ENCODE measurements at places on chromosomes 12 and 14.
A peak's percentile ranks its signal among the peaks of the same experiment; 100 is the strongest.

DNA sequence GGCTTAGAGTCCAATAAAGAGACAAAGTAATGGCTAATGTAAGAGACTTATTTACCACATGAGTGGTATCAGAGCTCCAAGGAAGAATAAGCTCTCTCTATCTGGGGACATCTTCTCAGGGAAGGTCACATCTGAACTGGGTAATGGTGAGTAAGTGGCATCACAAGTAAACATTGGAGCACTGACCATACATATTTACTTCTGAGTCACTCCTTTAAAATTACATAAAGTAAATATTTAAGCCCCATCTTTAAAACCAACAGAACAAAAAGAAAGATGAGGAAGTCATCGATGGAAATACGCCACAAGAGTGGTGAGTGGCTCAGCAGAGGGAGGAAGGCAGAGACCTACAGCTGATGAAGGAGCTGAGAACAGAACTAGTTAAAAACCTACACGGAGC is 159.9 kb downstream of the DUSP6 start:
- DNase-seq = no peak

- no peak for DNase-seq
Observed at GRCh38 chr12:104059963-104060362, 4.4 kb upstream of the HCFC2 start.

DNA sequence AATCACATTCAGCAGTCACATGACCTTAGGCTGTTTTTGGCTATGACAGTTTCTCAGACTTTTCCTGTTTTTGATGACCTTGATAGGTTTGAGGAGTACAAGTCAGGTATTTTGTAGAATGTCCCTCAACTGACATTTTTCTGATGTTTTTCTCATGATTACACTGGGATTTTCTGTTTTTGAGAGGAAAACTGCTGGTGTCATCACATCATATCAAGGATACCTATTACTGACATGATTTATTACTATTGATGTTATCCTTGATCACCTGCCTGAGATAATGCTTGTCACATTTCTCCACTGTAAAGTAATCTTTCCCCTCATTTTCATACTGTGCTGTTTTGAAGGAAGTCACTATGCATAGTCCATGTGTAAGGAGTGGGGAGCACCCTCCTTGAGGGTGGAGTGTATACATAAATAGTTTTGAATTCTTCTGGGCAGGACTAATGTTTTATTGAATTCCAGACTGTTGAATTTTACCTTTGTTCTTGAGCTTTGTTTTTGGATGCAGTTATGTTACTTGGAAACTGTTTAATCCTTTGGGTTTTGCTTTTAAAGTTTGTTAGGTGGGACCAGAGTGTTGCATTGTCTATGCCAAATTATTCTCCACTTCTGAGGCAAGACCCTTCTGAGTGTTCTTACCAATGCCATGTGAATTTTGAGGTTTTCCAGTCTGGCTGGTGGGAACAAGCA is 444.5 kb upstream of the FAR2 start:
- DNase-seq = no peak

DNA sequence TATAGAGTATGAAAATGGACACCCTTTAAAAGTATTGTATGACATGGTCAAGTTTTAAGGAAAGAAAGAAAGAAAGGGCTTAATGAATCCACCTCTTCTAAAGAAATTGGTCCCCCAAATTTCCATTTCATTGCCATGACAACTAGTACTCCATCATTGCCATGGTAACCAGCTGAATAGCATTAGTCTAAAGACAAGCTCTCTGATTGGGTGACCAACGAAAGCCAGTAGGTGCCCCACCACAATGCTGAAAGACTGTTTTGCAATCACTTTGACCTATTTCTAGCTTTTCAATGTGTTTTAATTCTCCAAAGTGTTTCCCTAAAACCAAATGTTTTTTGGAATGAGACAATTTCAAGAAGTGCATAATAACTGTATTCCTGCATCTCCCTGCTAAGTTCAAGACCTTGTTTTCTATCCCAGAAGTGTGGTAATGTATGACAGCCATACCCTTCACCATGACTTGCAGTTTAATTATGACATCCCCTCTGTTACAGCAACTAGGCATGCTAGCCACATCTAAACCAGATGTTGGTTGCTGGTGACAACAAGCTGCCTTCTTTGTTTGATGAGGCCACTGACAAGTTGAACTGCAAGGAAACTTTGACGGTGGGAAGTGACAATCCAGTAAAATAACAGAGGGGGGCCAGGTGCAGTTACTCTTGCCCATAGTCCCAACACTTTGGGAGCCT is 46.7 kb downstream of the KICS2 start:
- no peak for DNase-seq

- DNase-seq = no peak
Observed at GRCh38 chr12:125259178-125259867, 194.1 kb downstream of the AACS start.

DNA sequence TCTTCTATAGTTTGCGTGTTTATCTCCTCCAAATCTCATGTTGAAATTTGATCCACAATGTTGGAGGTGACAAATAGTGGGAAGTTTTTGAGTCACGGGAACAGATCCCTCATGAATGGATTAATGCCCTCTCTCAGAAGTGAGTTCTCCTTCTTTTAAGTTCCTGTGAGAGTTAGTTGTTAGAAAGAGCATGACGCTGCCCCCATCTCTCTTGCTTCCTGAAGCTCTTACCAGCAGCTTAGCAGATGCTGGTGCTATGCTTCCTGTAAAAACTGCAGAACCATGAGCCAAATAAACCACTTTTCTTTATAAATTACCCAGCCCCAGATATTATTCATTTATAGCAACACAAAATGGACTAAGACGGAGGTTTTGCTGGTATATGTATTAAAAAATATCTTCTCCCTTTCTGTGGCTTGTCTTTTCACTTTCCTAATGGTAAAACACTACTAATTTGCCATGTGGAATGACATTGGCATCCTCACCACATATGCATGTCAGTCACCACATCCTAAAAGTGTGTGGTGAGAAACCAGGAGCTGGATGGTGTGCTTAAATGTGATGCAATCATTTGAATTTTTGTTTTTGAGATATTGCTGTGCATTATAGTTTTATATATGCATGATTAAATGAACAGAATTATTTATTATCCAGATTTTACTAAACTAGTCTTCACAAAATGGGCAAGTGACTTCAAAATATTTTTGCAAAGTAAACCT is 449.3 kb downstream of the ADAMTS20 start:
- DNase-seq = no peak

DNA sequence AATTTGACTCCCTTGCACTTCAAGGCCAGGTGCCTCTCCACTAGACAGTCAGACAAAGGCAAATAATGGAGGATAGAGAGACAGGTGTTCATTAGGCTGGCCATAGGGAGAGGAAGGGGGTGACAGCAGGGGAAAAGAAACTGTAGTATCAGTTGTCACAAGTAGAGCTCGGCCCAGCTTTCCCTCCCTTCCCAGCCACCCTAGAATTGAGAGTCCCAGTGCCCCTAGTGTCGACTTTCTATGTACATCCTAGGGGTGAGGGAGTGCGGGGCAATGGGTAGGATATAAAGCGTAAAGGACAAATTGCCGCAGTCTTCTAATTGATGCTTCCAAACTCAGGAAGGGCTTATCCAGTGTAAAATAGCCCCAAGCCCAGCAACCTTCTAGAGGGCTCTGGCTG is 39.0 kb downstream of the BAZ2A start:
- DNase-seq = no peak

- no peak for DNase-seq
Observed at GRCh38 chr12:47945341-47945728, 18.1 kb upstream of the TMEM106C start.

GRCh38 chr12:33129500-33129899 is 232.9 kb upstream of the PKP2 start:
- no peak for DNase-seq

- DNase-seq = no peak
Observed at GRCh38 chr14:99590746-99591555, 13.1 kb downstream of the CCDC85C start.

GRCh38 chr12:125406131-125406530 is 340.9 kb downstream of the AACS start:
- DNase-seq = no peak

DNA sequence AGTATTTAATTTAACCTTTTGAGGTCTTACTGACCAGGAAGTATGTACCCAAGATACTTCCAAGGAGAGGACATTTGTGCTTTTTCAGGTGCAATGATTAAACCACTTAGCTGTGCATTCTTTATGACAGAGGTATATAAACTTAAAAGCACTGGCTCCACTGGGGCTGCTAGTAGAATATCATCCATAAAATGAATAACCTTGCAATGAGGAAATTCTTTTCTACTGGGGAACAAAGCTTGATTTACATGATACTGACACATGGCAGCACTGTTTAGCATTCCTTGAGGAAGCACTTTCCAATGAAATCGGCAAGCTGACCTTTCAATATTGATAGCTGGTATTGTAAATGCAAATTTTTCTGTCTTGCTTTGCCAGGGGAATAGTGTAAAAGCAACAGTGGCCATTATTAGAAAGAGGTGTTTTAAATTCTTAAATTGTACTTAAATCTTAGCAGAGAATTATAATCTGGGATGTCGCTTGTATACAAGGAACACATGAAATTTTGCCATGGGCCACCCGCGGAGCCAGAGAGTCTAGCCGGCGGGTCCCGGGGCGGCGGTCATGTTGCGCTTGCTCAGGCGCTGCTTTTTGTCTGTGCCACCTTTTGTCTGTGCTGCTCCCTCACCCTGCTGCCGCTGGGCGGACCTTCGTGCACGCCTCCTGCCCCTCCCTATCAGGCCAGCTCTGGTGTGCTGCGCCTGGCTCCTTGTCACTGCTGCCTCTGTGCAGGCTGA is 20.9 kb upstream of the BLTP3B start:
- peak; percentile 83 for DNase-seq

GRCh38 chr12:27524839-27525753 is 1.1 kb downstream of the PPFIBP1 start:
- no peak for DNase-seq

DNA sequence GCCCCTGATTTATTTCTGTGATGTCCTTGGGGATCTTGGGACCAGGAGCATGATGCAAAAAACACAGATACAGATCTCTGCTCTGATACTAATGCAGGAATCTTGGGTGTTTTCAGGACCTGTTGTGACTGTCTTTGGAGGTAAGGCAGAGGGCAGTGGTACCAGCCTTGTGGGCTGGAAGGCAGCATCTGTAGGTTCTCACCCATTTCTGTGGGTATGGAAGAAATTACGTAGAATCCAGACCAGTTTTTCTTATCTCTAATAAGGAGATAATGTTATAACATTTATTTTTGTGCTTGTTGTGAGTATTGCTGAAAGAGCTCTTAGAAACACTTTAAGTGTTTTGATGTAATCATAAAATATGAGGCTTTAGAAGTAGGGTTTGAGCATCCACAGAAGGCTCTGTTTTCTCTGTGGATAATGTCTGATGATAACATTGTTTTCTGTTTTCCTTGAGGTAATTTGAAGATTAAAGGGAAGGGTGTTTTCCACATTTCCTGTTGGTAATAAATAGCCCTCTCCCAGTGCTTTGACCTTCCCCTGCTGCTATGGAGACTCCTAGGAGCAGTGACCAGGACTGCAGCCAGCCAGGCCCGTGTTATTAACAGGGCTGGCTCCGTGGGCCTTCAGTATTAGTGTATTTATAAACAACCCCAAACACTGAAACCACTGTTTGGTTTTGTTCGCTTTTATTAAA is 9.4 kb upstream of the DCP1B start:
- DNase-seq = no peak

GRCh38 chr12:27319848-27320247 is 12.8 kb upstream of the BMAL2 start:
- DNase-seq = no peak

- DNase-seq = no peak
Observed at GRCh38 chr12:14332482-14332881, 33.0 kb upstream of the ATF7IP start.

GRCh38 chr12:106645465-106646330 is 62.9 kb downstream of the RFX4 start:
- no peak for DNase-seq

- DNase-seq = no peak
Observed at GRCh38 chr14:80768646-80769045, 172.9 kb downstream of the CEP128 start.

DNA sequence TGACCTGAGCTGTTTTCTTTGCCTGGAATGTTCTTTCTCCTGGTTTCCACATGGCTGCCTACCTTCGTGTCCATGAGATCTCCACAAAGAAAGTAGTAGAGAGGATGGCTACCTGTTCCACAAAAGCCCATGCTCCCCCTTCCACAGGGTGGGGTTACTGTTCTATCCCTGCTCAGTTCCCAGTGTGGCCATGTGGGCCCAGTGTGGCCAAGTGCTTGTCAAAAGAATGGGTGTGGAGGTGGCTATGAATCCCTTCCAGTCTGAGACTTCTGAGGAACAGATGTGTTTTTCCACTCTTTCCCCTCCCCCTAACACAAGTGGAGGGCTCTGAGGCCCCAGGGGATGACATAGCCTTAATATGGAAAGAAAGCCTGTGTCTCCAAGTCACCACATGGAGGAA is 26.2 kb upstream of the HSP90B1 start:
- no peak for DNase-seq

- peak; percentile 50 for DNase-seq
Observed at GRCh38 chr14:106843951-106844483, 1317.6 kb downstream of the TMEM121 start.

GRCh38 chr14:74176400-74176793 is 62.9 kb upstream of the VSX2 start:
- no peak for DNase-seq

GRCh38 chr12:117821480-117822175 is 147.2 kb downstream of the KSR2 start:
- DNase-seq = no peak
